Fibroblast of skin of left biceps (primary cell): ENCODE measurements at places on chromosomes 12 and 14.

DNA sequence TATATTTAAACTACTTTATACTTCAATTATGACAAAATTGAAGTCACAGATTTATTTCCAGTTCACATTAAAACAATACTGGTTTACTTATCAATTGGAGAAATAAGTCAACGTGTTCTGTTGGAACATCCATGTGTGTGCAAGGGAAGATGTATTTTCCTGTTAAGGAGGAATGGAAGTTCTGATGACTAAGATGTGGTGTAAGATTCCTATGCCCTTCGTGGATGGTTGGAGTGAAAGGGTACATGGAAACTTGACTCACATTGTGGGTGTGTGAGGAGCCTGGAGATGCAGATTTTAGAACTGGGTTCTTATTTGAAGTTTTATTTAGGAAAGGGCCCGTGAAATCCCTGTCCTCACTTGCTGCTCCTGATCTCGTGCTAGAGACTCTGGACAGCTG lies 95.3 kb downstream of the CATSPERB start:
- DNase-seq: no peak

- DNase-seq: no peak
Measured at GRCh38 chr14:55382483-55382882, 29.1 kb downstream of the ATG14 start.

GRCh38 chr14:40447017-40447416 lies 1014.8 kb upstream of the FBXO33 start:
- DNase-seq: no peak

DNA sequence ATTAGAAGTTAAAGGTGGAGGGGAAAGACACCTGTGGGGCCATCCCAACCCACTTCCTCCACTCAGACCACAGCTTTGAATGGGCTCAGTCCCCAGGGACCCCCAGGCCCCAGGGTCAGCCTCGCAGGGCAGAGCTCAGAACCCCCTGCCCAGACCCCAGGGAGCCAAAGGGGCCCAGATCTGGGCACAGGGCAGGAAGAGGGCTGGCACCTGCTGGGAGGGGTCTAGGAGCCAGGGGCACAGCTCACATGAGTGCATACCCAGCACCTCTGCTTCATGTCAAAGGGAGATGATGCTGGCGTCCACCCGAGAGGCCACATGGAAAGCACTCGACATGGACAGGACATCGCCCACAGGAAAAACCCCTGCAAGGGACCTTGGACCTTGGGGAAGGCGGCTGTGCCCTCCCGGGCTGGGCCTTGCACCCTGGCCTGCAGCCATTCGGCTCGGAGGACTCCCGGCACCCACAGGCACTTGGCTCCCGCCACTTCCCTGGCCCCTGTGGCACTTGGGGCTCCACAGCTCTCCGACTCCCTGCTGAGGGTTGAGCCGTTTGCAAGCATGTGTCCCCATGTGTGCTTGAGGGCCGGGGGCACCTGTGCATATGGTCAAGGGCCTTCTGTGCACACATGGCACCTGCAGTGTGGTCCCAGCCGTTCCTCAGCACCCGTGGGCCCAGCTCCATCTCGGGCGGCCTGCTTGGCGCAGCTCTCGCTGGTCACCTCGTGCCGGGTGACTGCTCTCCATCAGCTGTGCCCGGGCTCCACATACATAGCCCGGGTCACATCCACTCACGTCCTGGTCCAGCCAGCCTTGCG lies 7.8 kb upstream of the AMN start:
- no peak for DNase-seq

DNA sequence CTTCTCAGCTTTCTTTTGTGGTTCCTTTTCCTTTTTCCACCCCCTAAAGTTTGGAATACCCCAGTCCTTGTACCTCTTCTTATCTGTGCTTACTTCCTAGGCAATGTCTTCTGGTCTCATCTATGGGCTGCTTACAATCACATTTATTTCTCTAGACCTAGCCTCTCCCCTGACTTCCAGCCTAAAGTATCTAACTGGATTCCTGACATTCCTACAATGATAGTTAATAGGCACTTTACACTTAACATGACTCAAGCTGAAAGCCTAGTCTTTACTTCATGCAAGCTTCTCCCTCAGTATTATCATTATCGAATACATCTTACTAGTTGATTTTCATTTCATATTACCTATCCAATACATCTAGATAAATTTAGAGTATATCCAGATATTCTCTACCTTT lies 21.2 kb downstream of the CLECL1 start:
- no peak for DNase-seq

DNA sequence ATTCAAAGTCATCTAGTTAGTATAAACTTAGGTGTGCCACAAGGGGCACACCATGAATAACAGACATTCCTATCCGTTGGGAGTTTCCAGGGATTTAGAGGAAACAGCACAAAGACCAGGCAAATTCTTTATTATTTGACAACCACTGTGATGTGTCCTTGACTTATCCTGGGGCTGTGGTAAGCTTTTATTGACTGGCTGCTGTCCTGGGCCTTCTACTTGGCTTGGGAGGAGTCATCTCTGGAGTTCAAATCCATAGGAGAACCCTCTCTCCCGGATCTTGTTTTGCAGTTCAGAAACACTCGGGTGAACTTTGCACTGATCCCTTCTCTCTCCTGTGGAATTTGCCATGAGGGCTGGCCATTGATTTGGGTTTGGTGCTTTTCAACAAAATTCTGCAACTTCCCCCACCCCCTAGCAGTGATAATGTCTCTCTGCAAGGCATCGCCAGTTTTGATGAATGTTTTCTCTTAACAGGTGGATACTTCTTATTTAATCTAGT lies 136.3 kb downstream of the ADCK1 start:
- DNase-seq: no peak

- peak; percentile 57 for DNase-seq
Measured at GRCh38 chr14:75126679-75127473, at the start of gene NEK9. Gene NEK9 (minus strand): TSS chr14:75127048. CDS start chr14:75126921, 127 bp downstream.

GRCh38 chr12:62898526-62898925 lies 36.4 kb downstream of the PPM1H start:
- DNase-seq: no peak

DNA sequence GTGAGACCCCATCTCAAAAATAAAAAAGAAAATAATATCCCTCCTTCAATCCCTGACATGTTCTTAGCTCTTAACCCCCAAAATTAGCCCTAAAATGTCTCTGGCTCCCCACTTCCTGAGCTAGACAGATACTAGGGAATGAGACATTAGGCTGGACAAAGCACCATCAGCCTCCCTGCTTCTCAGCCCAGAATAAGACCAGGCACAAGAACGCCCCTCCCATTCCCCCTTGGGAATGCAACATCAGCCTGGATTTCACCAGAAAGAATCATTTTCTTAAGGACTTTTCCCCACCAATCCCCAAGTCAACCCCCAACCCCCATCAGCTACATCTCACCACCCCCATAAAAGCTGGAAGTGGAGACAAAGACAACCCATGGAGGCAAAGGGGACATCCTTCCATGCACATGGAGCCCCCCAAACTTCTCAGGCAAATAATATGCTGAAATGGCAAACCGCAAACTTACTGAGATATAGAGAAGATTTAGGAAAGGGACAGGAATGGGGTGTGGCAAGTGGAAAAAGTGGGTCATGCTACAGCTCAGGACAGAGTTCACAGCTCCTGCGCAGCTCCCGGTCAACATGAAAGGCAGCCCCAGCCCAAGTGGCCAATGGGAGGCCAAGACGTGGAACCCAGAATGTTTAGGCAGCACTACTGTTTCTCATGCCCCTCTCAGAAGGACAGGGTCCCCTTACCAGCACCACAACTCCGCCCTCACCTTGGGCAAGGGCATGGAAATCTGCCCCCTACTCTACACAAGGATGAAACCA lies 2.7 kb downstream of the CHD4 start:
- DNase-seq: no peak

GRCh38 chr14:28301179-28301578 lies 465.4 kb upstream of the FOXG1 start:
- no peak for DNase-seq

- no peak for DNase-seq
Measured at GRCh38 chr14:71648725-71649124, 283.5 kb upstream of the RGS6 start.

DNA sequence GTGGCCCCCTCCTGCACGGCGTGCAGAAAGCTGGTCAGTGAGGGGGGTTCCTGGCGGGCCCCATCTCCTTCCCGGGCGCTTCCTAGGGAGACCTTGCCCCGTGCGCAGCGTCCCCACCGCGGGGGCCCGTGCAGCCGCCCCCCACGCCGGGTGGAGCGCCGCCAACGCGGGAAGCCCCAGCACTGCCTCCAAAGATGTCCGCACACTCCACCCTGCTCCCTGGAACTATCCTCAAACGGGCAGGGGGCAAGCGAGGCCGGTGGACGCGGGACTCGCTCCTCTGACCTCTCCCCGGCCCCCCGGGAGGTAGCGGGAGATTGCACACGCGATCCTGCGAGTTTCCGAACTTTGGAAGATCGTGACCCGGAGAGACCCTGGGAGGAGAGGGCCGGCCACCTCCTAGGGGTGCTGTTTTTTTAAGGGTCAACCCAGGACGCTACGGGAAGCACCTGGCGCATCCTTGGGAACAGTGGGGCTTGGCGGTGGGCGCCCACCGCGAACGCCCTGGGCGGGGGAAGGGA lies 1.5 kb upstream of the FZD10 start:
- DNase-seq: no peak

GRCh38 chr12:133135747-133136146 lies 5.3 kb downstream of the ZNF10 start:
- DNase-seq: no peak

GRCh38 chr14:101179691-101180211 lies 276.2 kb upstream of the RTL1 start:
- DNase-seq: no peak

- peak; percentile 93 for DNase-seq
Measured at GRCh38 chr14:33307691-33308251, 369.1 kb downstream of the NPAS3 start.

DNA sequence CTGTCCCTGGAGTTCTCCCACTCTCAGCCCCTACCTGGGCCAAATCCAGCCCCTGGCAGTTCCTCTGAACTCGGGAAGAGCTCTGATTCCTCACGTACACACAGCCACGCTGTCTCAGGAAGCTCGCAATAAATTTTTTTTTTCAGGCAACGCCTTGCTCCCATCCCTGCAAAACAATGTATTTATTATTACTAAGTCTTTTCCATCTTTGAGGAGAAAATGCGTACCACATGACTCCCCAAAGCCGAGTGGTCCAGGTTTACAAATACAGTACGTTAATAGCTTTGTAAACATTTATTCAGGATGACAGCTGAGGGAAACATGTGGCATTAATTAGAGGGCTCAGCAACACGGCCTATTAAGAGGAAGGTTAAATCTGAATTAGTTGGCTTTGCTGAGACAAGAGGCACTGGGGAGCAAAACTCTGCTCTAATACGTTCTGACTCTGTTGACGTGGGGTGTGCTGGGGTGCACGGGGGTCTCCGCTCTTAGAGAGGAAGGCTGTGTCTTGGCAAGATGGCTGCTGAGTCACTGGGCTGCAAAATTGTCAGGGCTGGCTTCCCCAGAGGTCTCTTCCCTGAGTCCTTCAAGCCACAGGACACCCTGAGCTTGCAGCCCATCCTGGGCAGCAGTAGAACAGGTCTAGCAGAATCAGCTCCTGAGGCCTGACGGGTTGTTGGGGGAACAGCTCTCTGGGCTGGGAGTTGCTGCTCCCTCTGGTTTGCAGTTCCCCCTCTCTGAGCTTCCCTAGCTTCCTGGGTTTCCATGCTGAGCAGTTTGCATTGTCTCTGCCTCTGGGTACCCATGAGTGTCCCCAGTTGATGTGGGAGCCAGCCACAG lies 185.2 kb upstream of the TBX3 start:
- peak; percentile 69 for DNase-seq

- DNase-seq: no peak
Measured at GRCh38 chr12:69431591-69432222, 38.5 kb upstream of the FRS2 start.

GRCh38 chr14:73714656-73715081 lies 485 bp upstream of the PNMA1 start:
- no peak for DNase-seq

DNA sequence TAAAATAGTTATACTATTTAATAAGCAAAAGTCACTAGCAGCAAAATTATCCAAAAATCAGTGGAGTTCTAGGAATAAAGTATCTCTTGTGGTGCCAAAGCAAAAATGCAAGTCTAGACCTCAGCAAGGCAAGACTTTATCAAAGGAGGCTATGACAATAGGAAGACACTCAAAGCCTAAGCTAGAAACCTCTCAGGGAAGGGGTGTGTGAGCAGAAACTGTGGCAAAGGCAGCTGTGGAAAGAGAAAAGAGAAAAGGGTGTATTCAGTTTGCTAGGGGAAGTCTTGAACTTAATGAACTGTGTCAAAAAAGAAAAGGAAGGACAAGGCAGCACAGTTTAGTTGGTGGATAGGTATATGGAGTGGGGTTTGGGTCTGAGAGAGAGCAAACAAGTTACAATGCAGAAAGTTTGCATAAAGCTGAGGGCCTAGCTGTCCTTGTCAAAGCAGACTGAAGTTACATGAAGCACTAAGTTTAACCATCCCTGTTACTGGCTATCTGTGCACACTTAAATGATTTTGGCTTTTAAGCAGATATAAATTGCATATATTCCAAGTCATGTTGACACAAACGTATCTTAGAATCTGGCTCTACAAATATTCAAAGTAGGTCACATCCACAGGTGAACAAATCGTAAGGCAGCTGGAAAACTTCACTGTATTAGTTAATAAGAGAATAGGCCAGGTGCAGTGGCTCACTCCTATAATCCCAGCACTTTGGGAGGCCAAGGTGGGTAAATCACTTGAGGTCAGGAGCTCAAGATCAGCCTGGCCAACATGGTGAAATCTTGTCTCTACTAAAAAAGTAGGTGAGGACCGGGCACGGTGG lies 31.0 kb upstream of the AMN1 start:
- no peak for DNase-seq

DNA sequence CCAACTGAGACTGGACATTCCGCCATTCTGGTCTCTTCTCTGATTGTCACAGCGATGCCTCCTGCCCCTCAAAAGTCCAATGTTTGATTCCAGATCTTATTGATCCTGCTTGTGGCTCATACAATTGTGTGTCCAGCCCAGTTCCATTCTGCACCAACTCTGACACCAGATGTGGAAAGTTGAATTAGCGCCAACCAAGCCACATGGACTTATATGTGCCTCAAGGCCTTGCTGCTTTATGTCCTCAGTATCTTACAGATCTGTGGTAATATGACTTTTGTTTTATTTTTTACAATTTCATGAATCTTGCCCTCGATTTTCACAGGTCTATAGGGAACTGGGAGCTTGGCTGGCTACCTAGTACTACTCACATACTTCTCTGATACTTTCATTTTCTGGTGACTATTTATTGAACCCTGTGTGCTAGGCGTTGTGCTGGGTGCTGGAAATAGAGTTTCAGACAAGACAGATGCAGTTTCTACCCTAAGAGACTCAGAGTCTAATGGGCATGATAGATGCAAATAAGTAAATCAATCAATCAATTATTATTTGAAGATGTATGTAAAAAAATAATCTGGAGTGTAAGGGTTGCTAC lies 472.0 kb downstream of the TMTC2 start:
- no peak for DNase-seq

DNA sequence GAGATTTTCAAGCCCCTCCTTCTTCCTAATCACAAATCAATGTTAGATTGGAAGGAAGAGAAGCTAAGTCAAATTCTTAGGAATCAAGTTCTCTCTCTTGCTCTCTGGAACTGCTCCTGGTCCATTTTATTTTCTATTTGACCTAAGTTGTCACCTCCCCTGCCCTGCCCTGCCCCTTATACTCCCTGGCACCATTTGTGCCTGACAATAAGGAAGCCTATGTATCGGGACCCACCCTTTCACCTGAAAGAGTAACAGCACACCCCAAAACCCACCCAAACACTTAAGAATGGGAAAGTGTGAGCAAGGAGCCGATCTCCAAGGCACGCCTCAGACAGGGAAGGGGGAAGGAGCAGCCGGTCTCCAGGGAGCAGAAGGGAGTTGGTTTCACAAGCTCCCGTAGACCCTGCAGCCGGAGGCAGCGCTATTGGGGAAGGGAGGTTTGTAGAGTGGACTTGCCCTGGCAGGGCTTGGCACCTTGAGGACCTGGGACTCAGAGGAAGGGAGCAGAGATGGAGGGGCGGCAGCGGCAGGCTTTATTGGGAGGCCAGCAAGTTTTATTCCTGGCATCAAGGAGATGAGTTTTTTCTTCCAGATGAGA lies 1.6 kb downstream of the LRRC74A start:
- DNase-seq: no peak
